ENCODE measurements at places on chromosomes 3 and 15. TPM values are rescaled to one million over a fixed set of nuclear protein-coding genes. Genes with fewer than 3 reads are reported as not detected.

DNA sequence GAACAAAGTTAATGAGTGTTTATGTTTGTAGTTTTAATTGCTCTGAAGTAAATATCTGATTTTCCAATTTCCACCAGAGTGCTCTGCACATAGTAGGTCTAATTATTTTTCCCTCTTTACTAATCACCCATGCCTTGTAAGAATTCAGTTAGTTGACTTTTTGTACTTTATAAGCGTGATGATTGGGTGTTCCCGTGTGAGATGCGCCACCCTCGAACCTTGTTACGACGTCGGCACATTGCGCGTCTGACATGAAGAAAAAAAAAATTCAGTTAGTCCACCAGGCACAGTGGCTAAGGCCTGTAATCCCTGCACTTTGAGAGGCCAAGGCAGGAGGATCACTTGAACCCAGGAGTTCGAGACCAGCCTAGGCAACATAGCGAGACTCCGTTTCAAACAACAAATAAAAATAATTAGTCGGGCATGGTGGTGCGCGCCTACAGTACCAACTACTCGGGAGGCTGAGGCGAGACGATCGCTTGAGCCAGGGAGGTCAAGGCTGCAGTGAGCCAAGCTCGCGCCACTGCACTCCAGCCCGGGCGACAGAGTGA lies 507 bp upstream of the VHL start:
- DNase-seq = no peak

DNA sequence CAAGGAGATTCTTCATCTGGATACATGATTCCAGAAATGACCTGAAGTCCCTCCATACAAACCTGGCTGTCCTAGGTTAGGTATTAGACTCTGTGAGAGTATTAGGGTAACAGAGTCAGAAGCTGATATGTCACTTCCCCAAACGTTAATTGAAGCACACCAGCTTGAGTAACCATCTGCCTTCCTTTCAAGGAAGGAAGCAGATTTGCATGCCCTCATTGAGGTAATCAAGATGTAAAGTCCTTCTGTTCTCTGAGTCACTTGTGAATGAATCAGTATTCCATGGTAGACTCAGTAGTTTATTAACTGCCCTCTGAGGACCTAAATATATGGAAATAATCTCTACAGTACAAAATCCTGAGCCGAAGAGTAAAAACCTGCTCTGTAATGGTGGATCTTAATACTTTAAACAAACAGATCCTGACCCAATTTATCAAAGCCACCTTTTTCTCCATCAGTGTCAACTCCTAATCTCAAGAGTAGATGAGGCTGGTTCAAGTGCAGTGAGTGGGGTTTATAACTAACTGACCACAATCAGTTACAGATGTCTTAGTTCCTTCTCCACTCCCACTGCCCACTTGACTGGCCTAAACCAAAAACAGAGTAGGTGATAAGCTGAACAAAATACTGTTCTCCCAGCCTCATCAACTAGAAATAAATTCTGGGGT lies 246.2 kb upstream of the CHRM5 start:
- no peak for DNase-seq

DNA sequence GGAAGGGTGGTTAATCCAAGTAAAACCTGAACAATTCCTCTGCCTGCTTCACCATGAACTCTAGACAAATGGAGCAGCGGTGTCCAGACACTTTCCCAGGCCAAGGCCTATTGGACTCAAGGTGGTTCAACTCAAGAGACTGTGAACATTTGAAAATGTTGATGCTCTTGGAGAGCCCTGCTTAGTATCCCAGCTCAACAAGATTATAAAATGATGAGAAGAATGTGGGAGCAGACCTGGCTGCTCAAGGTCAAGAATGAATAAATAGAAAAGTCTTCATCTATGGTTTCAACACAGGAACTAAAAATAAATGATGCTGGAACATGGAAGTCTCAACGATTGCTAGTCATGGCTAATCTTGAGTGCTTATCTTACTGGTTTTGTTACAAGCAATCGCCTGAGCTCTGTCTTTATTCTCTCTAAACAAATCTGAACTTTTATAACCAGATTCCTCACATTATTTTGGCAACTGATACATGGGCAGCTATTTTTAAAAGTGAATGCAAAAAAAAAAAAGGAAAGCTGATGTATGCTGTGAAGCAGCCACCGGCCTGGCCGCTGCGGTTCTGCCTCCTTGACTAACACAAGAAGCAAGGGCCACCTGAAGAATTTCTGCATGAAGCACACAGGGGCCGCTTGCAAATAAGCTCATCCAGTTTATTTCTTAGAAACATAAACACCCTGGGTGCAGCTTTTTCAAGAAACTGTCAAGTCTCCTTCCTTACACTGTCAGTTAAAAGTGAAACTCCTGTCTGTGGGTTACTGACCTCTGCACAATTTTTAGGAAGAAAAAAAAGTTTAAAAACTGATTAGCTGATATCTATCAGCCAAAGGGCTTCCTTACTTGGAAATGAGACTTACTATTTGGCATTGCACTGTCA lies 120.1 kb upstream of the ARHGEF3 start:
- DNase-seq = no peak

GRCh38 chr3:179768080-179768479 lies 115.2 kb downstream of the USP13 start:
- DNase-seq = no peak

- DNase-seq = no peak
Measured at GRCh38 chr15:67740405-67740804, 84.9 kb upstream of the SKOR1 start.

GRCh38 chr15:34027606-34028005 lies 11.4 kb downstream of the AVEN start:
- DNase-seq = no peak

Gene TCTA
- 38.9 TPM for polyA plus RNA-seq

- DNase-seq = no peak
Measured at GRCh38 chr3:172654470-172654869, 56.4 kb downstream of the NCEH1 start.

DNA sequence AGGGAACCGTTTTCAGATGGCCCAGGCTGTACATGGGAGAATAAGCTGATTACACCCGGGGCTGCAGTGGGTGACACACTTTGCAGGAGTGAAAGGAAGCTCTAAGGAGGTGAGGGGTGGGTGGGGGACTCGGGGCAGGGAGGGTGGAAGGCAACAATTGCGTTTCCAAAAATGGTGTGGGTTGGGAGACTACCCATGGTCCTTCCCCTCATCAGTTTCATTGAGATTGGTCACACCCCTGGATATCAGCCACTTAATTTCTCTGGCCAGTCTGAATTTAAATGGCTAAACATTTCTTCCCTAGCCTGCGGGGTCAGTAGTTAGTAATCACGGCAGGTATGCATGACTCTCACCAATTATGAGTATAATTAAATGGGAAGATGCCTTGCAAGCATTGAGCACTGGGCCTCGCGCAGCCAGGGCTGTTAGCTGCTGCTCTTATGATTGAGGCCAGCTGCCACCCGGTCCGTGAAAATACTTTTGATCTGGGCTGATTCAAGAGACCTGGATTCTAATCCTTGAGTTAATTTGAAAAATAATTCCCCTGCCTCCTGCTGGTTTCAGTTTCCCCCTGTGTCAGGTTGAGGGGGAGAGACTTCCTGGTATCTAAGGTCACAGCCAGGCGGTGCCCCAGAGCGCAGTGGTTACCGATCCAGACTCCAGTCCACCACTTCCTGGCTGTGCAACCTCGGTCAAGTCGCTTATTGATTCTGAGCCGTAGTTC lies 23.3 kb downstream of the SLC6A6 start:
- no peak for DNase-seq

DNA sequence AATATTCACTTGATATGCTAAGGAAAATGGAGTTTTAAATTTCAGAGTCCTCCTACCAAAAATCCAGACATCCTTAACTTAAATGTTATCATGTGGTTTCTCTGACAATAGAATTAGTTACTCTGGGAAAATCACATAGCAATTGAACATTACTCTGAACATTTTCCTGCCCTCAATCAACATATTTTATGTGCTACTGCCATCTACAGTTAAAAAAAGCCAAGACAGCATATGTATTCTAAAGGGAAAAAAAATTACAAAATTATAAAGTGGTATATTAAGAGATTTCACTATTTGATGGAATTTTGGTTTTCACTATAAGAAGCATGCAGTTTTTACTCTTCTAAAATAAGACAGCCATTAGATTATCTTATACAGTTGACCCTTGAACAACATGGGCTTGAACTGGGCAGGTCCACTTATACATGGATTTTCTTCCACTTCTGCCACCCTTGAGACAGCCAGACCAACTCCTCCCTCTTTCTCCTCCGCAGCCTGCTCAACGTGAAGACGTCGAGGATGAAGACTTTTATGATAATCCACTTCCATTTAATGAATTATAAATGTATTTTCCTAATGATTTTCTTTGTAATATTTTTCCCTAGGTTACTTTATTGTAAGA lies 122.3 kb downstream of the ATP1B3 start:
- DNase-seq = no peak

DNA sequence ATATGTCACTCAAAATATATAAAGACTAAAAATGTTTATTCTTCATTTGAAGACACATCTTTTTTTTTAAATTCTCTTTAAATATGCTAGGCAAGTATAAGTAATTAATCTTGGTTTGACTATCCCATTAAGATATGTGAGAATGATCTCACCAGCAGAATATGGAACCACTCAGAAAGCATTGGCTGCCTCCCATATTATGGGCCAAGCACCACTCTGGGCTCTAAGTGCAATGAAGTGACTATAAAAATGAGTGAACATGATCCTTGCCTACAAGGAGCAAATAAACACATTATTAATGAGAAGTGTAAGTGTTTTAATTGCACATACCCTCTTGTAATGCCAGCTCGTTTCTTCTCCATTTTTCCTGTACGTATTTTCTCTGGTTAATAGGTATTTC lies 328.5 kb downstream of the NAALADL2 start:
- DNase-seq = no peak

Data from left renal pelvis (tissue), 4 donors.